Renal cortex interstitium (tissue), 15 donors: ENCODE measurements at places on chromosomes 3 and 15.

DNA sequence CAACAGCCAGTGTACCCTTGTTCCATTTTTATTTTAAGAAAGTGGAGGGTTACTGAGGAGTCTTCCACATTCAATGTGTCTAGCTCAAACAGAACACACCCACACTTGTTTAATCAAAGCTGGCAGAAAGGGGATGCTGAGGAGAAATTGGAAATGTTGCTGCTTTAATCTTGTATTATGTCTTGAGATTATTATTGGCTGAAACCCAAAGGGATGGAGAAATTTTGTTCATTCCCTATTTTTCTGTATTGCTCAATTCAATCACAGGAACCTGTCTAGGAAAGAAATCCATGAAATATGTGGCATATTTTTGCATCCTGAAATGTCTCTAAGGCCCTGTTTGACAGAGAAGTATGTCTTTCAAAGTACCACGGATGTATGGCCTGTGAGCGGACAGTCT is 238.0 kb downstream of the MYRIP start:
- DNase-seq, result no peak

- no peak for DNase-seq
Measured at GRCh38 chr3:128488991-128489673, 3.9 kb downstream of the GATA2 start.

DNA sequence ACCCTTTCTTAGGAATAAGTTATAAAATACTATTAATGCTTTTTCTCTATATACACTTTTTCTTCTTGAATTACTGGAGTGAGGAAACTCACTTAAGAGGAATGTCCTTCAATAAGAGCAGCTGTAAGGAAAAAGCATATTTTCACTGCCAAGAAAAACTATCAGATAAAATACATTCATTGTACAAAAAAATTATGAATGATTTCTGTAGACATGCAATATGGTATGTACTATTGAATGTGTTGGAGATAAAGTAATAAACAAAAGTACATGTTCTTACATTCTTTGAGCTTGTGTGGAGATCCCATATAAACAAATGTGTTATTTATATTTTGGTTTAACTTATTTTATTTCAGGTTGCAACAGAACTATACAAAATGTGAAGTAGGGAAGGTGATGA is 241.0 kb upstream of the ZNF717 start:
- no peak for DNase-seq

- DNase-seq, result no peak
Measured at GRCh38 chr15:57892181-57892580, 173.3 kb downstream of the ALDH1A2 start.

DNA sequence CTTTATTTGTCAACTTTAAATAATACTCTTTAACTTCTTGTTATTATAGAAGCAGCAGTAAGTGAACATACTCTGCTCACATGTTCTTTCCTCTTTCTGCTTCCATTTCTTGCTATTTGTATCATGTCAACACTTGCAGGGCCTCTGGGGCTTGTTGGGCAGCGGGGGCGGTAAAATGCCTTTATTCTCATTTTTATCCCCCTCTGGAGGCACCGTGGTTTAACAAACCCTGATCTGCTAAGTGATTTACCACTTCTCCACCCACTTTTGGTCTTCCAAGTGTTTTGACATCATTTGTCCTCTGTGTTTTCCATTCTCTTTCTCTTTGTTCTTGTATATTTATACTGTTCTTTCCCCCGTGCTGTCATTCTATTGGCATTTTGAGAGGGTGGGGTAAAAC is 33.9 kb downstream of the SCN10A start:
- no peak for DNase-seq

DNA sequence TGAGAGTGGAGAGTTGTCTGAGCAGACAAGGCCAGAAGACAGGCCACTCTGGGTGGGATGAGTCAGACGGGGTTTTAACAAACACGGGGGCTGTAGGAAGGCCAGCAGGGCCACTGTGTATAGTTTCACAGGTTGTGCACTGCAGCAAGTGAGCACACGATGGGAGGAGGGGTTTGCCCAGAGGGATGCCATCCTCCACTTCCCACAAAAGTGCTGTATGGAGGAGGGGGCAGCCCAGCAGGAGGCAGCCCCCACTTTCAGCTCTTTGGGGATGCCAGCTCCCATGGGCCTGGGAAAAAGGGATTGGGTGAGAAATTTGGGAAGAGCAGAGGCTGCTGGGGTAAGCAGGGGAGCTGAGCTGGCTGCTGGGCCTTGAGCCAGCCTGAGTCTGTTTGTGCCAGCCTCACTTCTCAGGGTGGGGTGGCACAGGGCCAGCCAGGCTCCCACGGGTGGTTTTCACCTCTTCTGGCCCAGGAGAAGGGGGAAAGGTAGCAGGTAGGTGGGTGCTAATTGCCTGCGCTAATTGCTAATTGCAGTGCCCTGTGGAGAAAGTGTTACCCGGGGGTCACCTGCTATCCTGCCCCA is 6.7 kb downstream of the ZBTB47 start:
- no peak for DNase-seq

DNA sequence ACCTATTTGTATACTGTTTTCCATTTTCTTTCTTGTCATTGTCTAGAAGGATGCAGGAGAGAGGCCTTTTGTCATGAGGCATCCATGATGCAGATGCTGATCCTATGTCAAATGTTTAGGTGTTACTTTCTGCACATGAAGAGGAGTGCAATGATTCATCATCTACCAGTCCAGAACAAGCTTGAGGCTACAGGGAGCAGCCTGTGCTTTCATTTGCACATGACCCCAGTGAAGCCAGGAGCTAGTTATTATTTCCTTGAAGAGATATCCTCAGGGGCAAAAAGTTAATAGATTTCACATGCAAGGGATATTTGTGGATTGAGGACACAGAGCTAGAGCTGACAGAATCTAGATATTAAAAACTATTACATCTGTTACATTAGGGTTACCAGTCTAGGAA is 204.4 kb upstream of the TGFBR2 start:
- no peak for DNase-seq

GRCh38 chr3:123997543-123997942 is 5.6 kb upstream of the ROPN1 start:
- no peak for DNase-seq

- DNase-seq, result no peak
Measured at GRCh38 chr15:80070840-80071239, 11.4 kb downstream of the ZFAND6 start.

GRCh38 chr3:188207941-188208515 is 54.1 kb downstream of the LPP start:
- DNase-seq, result no peak

DNA sequence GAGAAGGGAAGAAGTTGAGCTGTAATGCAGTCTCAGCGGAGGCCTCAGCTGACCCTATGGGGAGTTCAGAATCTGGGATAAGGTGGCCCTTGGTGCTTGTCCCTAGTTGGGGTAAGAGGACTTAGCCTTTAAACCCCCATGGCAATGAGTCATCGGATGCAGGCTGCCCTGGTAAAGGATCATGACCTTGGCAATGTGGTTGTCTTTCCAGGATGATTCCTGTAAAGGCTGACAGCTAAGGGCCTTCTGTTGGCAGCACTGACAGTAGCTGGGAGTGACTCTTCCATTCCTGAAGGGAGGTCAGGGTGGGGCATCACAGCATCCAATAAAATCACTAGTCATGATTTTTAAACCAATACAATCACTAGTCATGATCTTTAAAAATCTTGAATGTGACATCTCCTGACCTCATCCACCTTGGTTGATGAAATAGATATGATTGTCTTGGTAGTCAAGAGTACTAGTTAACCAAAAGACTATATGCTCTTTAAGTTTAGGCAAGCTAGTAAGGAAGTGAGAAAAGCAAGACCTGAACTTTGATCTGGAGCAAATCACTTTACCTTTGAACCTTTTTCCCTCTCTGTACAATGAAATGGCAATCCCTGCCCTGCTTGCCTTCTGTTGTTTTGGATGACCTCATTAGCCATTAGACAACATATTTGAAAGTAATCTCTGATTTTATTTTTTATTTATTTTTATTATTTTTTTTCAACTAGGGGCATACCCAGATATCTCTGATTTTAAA is 71.3 kb upstream of the CACNA1D start:
- DNase-seq, result no peak

GRCh38 chr3:89358281-89358680 is 250.9 kb downstream of the EPHA3 start:
- DNase-seq, result no peak

DNA sequence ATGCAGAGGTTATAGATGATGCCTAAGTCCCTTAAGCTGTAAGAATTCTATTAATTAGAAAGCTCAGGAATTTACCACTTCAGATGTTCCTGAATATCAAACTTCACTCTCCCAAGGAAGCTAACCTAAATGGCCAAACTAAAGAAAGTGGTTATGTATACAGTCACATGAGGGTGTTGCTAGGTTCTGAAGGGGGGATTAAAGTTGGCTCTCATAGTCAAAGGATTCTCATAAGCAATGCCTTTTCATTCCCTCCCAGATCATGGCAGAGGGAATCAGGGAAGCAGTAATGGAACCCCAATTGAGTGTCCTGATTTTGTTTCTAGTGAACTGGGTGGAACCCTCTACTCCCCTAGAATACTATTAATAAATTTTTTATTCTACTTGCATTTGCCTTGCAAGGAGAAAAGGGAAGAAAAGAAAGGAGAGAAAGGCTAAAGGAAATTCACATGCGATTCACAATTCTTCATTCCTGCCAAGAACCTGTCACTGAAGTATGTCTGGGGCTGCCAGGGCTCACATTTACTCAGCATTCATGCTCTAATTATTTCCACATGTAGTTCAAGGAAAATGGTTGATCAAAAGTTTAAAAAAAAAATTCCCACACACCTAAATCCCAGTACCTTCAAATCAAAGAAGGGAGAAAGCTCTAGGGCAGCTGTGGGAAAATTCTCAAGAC is 25.1 kb downstream of the FSTL1 start:
- DNase-seq, result no peak

GRCh38 chr3:158950178-158950901 is 148.5 kb downstream of the MFSD1 start:
- no peak for DNase-seq

DNA sequence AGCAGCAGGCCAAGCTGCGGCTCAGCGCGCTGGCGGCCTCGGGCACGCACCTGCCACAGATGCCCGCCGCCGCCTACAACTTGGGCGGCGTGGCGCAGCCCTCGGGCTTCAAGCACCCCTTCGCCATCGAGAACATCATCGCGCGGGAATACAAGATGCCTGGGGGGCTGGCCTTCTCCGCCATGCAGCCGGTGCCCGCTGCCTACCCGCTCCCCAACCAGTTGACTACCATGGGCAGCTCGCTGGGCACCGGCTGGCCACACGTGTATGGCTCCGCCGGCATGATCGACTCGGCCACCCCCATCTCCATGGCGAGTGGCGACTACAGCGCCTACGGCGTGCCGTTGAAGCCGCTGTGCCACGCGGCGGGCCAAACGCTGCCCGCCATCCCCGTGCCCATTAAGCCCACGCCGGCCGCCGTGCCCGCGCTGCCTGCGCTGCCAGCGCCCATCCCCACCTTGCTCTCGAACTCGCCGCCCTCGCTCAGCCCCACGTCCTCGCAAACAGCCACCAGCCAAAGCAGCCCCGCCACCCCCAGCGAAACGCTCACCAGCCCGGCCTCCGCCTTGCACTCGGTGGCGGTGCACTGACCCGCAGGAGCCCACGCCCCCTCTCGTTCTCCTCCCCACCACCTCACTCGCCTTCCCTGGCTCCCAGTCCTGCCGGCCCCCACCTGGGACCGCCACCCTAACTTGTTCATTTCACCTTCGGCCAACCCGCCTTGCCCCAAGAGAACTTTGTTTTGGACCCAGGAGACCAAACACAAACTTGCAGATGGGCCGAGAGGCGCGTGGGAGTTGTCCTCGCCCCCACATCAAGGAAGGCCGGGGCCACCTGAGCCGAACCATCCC is 1.5 kb downstream of the FOXB1 start:
- no peak for DNase-seq

GRCh38 chr3:15638193-15638890 is 36.8 kb downstream of the BTD start:
- no peak for DNase-seq

DNA sequence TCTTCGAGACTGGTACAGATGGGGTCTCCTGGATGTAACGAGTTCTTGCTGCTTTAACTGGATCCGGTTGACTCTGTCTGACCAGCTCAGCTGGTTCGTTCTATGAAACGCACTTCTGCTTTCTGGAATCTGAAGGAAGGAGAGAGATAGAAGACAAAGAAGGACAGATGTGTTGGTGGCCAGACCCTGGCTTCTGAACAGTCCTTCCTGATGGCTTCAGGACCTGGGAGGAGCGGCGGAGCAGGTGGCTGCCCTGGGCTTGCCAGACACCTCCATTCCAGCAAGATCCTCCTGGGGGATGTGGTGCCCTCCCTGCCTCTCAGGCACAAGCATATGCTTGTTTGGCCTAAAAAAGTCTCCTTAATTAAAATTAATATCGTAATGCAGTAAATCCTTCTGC is 99.9 kb downstream of the APBA2 start:
- DNase-seq, result no peak

DNA sequence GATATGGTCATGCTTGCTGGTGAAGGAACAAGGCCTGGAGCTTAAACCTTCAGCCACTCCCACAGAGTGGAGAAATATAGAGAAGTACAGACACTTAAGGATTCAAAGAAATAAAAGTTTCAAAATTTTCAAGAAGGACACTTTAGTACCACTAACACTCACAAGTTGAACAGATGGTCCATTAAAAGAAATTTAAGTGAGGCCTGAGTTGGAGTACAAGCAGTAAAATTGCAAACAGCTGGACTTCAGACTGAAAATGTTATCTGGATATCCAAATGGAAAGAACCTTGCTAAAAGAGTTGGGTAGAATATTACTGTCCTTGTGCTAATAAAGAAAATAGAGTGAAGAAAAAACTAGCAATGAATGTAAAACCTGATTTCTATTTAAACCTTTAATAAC is 397.1 kb upstream of the KCNMB2 start:
- DNase-seq, result no peak

DNA sequence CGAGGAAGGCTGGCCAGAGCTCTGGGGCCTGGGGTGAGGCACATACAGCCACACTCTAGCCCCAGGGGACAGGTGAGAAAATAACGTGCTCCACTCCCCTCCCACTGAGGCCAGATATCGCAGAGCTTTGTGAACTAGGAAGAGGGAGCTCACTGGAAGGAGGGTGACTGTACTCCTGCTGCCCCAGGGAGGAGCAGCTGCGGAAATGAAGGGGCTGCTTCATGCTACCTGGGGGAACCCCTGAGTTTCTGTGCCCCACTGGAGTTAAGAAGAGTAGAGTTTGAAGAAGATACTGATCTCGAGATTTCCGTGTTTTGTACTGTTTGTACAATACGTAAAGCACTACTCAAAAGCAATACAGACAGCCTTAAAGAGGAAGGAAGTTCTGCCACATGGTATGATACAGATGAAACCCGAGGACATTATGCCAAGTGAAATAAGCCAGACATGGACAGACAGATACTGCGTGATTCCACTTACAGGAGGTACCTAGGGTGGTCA is 44.6 kb downstream of the CMTM6 start:
- DNase-seq, result no peak
